HepG2 (cell line): ENCODE measurements at places on chromosomes 4 and X. TPM values are rescaled to one million over a fixed set of nuclear protein-coding genes. Genes with fewer than 3 reads are reported as not detected.
A peak's percentile ranks its signal among the peaks of the same experiment; 100 is the strongest.

APLN gene
- 0.17 and 0.26 TPM in 2 replicates for polyA plus RNA-seq

SORCS2 gene
- 0.82 and 2.6 TPM in 2 replicates for polyA plus RNA-seq

CTAG1B gene
- not detected in 2 replicates for polyA plus RNA-seq

BEX4 gene
- polyA plus RNA-seq = not detected in 2 replicates

DDX3X gene
- 53.0 and 53.5 TPM in 2 replicates for polyA plus RNA-seq

NKX3-2 gene
- polyA plus RNA-seq = 0.07 and 0.12 TPM in 2 replicates

DNA sequence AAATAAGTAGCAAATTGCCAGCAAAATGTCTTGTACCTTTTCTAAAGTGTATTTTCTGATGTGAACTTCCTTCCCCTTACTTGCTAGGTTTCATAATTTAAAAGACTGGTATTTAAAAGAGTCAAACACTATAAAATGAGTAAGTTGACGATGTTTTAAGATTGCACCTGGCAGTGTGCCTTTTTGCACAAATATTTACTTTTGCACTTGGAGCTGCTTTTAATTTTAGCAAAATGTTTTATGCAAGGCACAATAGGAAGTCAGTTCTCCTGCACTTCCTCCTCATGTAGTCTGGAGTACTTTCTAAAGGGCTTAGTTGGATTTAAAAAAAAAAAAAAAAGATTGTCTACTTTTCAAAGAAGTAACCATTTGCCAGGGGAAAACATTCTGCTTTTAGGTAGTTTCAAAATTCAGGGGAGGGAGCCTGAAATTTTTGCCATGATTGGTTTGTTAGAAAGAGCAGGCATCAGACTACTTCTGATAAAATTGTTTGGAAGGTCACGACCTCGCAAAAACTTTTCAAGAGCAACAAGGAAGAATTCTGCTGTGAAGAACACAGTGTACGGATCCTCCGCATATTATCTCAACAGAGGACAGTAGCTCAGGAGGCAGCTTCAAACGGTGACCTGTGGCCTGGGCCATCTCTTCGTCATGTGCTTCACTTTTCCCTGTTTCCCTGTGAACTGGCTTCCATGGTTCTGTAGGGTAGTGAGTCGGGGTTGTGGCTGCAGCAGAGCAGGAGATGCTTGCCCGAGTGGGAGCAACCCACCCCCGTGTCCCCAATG, 66.1 kb downstream of the CDS1 start:
- no peak for DNase-seq

- no peak for DNase-seq
Observed at GRCh38 chr4:89284828-89285227, 22.8 kb downstream of the GPRIN3 start.

GRCh38 chrX:112834031-112834845, 6.4 kb downstream of the AMOT start:
- no peak for DNase-seq

DNA sequence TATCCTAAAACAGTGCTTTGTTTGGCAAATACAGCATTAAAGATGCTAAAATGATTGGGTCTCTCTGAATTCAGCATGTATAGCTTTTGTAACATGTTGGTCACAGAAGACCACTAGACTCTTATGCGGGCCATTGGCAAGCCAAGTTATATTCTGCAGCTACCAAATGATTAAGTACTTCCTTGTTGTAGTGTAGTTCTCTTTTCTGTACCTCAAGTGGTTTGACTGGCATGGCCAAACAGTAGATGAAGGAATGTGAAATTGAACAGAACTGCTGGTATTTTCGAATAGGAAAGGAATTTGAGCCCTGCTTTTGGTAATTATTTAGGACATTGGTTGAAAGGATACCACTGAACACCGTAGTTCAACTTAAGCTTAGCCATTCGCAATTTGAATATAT, 193.9 kb upstream of the GPC4 start:
- DNase-seq = no peak

GRCh38 chr4:182142176-182143085, 100.8 kb upstream of the TENM3 start:
- no peak for DNase-seq

DNA sequence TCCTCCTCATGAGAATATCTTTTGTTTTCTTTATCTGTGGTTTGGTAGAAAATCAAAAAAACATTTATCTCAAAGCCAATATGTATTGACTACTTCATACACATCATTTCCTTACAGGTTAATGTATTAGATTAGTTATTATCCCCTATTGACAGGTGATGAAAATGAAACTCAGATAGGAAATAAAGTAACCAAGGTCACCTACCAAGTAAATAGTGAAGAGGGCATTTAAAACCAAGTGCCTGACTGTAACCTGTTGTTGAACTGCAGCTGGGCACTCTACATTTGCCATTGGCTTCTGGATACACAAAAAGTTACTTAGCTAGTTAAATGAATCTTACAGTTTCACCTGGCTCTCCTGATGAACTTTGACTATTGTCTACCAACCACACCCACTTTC, 41.4 kb upstream of the CTSO start:
- DNase-seq = no peak

DNA sequence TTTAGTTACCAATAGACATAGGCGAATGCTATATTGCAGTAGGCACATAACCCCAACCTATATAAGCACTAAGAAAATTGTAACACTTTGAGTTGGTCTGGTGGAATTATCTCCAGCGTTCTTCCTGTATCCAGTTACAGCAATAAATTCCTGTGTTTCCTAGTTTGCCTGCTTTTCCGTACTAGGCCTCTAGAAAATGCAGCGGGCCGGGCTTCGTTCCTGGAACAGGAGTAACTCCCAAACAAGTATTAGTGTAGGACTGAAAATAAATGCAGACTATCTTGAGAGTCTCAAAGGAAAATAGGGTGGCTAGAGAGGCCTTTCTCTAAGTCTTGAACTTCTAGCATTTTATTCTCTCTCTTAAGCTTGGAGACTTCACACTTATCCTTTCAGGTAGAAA, 159.8 kb downstream of the OR13H1 start:
- no peak for DNase-seq

GRCh38 chrX:110420771-110421499, 62.3 kb downstream of the RTL9 start:
- no peak for DNase-seq

DNA sequence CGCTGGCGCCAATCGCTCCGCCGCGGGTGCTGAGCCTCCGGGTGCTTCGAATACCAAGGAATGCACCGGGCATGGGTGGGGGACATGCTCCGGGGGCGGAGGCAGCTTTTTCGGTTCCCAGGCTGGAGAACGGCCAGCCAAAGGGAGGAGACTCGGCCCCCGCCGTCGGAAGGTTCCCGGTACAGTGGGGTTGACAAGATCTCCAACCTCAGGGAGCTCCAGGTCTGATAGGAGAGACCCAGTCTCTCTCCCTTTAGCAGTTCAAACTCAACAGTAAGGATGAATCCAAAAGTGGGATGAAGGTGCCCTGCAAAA, 29.1 kb upstream of the BCORL1 start:
- no peak for DNase-seq

- no peak for DNase-seq
Observed at GRCh38 chr4:150501983-150502382, 80.0 kb upstream of the MAB21L2 start.

DNA sequence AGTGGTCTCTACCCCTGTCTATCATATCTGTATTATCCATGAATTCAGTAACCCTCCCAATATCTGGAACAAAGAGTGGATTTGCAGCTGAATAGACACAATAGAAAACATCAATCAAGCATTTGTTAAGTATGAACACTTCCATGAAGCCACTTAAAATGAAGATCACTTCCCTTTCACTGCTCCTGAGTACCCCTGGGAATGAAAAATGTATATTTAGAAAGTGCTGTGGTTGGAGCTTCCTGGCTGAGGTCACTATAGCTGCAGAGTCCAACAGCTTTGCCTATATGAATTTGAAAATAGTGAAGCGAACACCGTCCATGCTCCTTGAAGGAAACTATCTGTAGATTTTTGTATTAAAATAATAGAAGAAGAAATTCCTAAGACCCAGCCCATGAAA, 227.0 kb downstream of the DTHD1 start:
- no peak for DNase-seq

DNA sequence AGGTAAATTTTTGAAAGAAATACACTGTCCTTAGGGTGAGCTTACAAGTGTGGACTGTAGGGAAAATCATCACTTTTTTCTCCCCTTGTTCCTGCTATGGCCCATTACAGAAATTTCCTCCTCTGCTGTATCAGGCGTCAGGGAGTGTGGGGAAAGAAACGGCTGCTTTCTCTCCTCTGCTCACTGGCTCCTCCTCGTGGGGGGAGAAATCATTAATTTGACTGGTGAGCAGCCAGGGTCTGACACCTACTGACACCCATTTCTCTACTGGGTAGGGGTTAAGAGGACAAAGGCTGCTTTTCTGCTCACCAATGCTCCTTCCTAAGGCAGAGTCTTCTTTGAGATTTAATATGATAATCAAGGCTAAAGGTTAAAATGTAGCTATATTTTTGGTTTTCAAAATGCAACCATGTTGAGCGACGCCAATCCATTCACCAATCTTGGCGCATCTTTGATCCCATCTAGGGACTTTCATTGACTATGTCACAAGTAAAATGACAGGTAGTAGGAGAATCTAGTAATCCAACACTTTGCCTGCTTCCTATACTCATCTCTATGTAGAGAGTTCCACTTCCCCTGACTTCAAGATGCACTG, 25.1 kb downstream of the SETD7 start:
- peak; percentile 35 for DNase-seq

GRCh38 chrX:1316527-1316926, 20.1 kb upstream of the IL3RA start:
- no peak for DNase-seq

DNA sequence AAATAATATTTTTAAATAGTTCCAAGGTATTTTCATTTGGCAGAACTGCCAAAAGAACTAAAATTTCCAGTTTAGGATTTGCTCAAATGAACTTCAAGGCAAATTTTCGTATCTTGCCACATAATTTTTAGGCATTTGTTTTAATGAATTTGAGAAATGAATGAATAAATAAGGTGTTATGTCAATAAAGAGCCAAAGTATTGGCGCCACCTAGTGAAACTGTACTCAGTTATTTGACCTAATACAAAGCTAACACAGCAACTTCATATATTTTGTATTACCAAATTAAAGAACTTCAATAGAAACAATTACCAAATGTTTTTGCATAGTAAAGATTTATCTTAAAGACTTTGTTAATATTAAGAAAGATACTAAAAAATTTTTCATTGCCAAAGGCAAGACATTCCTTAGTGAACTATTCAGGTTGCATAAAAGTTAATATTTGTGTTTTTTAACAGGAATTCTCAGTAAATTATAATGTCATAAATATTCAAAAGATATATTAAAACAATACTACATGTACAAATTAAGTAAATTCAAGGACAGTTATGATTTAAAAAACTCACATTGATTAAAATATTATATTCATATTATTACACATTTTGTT, 50.3 kb downstream of the STPG2 start:
- DNase-seq = peak; percentile 9

DNA sequence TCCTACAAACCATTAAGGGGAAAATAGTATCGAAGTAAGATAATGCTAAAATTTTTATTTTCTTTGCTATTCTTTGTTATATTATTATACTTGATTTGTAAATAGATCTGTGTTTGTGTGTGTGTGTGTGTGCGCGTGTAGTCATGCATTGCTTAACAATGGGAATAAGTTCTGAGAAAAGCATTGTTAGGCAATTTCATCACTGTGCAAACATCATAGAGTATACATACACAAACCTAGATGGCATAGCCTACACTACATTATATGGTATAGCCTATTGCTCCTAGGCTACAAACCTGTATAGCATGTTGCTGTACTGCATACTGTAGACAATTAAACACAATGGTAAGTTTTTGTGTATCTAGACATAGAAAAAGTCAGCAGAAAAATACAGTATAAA, 17.1 kb downstream of the MTTP start:
- DNase-seq = no peak
